ENCODE measurements at places on chromosomes 1 and 21. TPM values are rescaled to one million over a fixed set of nuclear protein-coding genes. Genes with fewer than 3 reads are reported as not detected.
A peak's percentile ranks its signal among the peaks of the same experiment; 100 is the strongest.

DNA sequence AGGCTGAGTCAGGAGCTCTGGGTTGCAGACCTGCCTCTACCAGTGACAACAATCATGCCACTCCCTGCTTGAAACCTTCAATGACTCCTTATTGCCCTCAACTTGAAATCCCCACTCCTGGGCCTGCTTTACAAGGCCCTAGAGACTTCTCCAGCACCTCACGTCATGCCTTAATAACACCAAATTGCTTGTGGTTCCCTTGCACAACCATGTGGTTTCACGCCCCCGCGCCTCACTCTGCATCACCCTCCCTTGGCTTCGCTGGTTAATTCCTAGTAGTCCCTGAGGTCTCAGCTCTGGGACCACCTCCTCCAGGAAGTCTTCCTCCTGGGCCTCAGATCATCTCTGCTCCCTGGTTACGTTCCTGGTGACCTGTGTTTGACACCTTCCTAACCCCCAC is 33.0 kb downstream of the EPHA2 start:
- peak; percentile 23 for DNase-seq

GRCh38 chr21:42997053-42997452 is 22.7 kb downstream of the PKNOX1 start:
- DNase-seq: no peak

- DNase-seq: no peak
These were observed 61.1 kb downstream of the XCL1 start for GRCh38 chr1:168637350-168637991.

- no peak for DNase-seq
These were observed 101.2 kb downstream of the NFIA start for GRCh38 chr1:61183471-61184039.

DNA sequence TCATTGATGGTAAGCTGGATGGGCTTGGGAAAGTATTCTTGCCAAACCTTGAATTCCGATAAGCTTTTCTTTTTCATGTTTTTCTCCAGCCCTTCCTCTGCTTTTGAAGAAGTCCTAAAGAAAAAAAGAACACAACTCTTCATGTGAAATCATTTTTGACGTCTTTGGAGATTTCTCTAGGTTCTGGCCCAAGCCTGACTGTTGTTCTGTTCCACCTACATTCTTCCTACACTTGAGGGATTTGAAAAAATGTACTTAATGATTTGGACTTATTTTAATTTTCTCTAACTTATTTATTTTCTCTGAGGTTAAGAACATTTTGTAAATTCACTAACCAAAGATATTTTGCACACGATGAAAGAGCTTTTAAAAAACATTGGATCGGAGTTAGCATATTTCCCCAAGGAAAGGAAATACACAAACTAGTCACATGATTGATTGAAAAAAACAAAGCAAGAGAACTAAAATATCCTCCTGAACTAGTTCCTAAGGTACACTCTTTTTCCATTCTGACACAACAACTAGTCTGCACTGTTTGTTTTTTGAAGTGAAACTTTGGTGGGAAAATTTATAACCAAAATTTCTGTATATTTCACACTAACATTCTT is 82.3 kb downstream of the LTN1 start:
- DNase-seq: no peak

DNA sequence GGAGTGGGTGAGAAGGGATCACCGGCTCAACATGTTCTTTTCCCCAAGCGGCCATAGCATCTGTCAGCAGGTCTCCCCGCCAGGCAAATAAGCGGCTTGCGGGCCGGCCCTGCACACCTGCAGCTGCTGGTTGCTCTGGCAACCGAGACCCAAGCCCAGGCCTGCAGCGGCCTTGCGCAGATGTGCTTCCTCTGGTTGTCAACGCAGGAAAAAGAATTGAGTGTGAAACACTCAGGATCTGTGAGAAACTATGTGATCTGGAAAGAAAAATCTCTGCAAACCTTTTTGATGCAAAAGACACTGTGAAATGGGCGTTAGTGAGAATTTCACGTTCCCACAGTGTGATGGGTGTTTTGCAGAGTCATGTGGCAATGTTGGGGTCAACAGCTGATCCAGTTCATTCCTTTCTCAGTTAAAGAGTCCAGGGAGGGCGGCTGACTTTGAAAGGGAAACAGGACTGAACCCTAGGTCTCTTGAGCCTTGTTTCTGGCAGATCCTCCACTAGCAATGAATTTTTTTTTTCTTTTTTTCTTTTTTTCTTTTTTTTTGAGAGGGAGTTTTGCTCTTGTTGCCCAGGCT is 28.4 kb downstream of the TOMM20 start:
- DNase-seq: peak; percentile 83

- no peak for DNase-seq
These were observed 163.1 kb upstream of the NRIP1 start for GRCh38 chr21:15227919-15228318.

GRCh38 chr1:110765640-110766335 is 91.0 kb upstream of the KCNA3 start:
- no peak for DNase-seq

DNA sequence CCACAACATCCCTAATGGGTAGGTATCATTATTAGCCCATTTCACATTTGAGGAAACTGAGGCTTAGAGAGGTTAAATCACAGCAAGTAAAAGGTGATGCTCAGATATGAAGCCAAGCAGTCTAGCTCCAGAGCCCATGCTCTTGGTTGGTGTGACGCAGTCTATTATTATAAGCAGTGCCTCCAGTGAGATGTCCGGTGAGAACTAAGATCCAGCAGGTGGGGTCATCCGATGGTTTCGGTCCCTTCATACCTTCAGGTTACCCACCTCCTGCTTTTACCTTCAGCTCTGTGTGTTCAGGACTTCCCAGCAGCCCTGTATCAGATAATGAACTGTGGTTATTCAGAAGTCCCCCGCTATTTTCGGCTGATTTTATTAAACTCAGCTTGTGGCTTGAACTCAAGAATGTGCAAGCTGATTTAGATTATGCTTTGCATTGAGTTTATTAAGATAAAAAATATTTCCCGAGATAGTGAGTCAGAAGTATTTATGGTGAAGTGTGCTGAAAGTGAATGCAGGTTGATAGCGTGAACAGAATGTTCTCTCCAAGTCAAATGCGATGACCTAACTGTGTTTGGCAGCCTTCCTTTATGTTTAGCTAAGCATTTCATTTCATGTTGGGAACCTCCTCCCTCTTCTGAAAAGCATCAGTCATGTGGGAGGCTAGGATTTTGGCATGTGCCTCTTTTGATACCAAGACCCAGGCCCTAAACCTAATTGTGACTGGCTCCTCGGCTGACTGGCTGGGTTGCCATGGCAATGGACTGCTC is 160.9 kb upstream of the UBE2U start:
- no peak for DNase-seq

Gene WDR77
- total RNA-seq: 70.9 TPM

Gene AZIN2
- 0.50 TPM for total RNA-seq

DNA sequence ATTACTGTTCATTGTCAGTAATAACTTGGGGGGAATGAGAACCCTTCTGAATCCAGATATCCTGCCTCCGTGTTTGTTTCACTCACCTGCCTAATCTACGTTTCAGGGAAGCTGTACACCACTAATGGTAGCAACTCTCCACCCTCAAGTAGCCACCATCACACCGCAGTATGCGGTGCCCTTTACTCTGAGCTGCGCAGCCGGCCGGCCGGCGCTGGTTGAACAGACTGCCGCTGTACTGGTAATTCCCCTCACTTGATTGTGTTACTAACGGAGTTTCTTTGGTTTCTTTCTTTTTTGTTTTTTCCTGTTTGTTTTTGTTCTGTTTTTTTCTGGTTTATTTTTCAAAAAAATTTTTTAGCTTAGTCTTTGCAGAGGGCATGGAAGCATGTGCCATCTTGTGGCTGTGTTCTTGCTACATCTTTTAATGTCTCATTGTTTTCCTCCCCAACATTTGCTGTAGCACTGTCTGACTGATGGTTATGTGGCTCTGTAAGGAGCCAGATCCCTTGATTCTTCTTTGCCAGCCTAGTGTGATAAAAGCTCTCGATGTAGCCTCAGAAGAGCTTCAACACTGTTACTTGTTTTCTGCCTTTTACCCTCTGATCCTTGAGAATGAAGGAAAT is 15.9 kb upstream of the OLFML3 start:
- DNase-seq: no peak

GRCh38 chr1:57976216-57976615 is 552.4 kb upstream of the DAB1 start:
- no peak for DNase-seq

Gene GBP7
- not detected for total RNA-seq

Gene FMO5
- 0.72 TPM for total RNA-seq

DNA sequence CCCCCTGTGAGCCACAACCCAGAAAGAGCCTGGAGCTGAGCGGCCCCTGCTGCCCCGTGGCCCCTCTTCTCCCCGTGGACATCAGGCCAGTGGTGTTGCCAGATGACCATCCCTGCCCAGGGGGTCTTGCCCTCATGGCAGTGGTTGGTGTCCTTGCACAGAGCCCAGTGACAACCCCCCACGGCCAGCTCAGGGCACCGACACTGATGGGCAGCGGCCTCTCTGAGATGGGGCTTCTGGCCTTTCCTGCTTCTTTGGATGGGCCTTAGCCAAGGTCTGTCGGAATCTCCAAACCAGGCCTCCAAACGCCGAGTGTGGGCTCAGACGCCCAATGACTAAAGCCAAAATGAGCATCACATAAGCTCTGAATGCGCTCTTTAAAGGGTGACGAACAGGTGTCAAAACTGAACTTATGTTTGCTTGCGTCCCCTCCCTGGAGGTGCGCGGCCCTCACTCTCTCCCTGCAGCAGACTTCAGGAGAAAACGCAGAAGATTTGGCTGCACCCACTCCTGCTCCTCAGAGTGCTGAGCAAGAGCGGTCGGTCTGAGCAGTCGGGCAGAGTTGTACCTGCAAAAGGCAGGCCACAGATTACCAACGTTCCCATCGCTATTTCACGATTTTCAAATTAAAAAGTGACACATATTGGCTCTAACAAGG is 41.9 kb downstream of the UBE2G2 start:
- peak; percentile 19 for DNase-seq

- DNase-seq: no peak
These were observed 431.9 kb downstream of the MATN1 start for GRCh38 chr1:30291526-30291925.

- peak; percentile 28 for DNase-seq
These were observed 718.3 kb upstream of the PTBP2 start for GRCh38 chr1:96002969-96003964.

DNA sequence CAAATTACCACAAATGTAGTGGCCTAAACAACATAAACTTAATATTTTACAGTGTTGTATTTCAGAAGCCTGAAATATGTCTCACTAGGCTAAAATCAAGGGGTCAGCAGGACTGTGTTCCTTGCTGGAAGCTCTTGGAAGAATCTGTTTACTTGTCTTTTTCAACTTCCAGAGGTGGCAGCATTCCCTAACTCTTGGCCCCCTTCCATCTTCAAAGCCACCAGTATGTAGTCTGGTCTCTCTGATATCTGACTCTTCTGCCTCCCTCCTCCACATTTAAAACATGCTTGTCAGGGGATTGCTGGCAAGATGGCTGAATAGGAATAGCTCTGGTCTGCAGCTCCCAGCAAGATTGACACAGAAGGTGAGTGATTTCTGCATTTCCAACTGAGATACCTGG is 567.5 kb downstream of the PLA2G4A start:
- DNase-seq: no peak

- no peak for DNase-seq
These were observed 646 bp downstream of the MAPKAPK2 start for GRCh38 chr1:206685334-206685768.

DNA sequence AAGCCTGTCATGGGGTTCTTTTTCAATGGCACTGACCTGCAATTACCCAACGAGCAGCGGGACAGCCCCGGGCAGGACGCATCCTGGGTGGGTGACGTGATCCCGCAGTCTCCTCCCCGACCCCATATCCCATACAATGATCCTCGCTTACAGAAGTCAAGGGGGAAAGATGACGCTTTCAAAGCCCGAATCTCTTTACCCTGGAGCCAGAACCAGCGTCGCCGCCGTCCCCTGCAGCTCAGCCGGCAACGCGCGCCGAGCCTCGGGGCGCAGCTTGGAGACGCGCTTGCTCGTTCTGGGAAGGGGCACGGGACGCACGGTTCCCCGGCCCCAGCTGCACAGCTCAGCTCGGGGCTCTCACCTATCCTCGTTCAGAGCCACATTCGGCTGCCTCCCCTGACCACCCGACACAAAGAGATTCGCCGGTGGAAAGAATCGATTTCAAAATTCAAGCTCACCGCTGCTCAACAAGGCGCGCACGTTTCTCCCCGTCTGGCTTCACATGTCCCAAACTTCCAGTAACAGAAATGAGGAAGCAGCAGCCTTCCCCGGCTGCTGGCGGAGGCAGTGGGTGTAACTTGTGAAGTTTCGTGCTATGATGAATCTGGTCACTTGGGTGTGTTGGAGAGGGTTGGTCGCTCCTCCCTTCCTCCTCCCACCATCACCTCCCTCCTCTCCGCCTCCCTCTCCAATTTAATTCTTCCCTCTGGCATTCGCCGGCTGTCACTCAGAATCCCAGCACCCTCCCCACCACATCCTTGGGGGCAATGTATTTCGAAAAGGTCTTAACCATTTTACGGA is at the start of gene TIAM1:
Gene TIAM1 (minus strand): TSS at position 582 of the 801 bp plus-strand sequence. CDS start 77,289 bp downstream, outside the sequence.
- DNase-seq: peak; percentile 74

GRCh38 chr1:198212675-198213074 is 55.9 kb downstream of the NEK7 start:
- DNase-seq: no peak

Gene OR6K3
- total RNA-seq: not detected

GRCh38 chr1:192161976-192162375 is 3.7 kb downstream of the RGS18 start:
- no peak for DNase-seq

Gene GLMN
- total RNA-seq: 23.6 TPM

- DNase-seq: no peak
These were observed 7.6 kb downstream of the MTF1 start for GRCh38 chr1:37851782-37852210.

- no peak for DNase-seq
These were observed 51.8 kb downstream of the POU2F1 start for GRCh38 chr1:167272369-167272957.

DNA sequence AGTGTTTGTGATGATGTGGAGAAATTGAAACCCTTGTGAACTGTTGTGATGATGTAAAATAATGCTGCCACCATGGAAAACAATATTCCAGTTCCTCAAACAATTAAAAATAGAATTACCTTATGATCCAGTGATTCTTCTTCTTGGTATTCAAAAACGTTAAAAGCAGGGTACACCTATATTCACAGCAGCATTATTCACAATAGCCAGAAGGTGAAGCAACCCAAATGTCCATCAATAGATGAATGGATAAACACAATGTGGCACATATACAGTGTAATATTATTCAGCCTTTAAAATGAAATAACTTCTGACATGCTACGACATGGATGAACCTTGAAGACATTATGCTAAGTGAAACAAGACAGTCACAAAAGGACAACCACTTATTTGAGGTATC is 59.2 kb downstream of the LYPLAL1 start:
- no peak for DNase-seq

GRCh38 chr1:184892116-184892515 is 82.2 kb downstream of the NIBAN1 start:
- no peak for DNase-seq

Gene RNU1-2
- 2,051 TPM for total RNA-seq

Gene CACNA1S
- total RNA-seq: 0.04 TPM

Gene LAX1
- not detected for total RNA-seq

GRCh38 chr1:91697416-91697815 is 188.5 kb downstream of the TGFBR3 start:
- no peak for DNase-seq

- DNase-seq: no peak
These were observed 45.2 kb upstream of the HAO2 start for GRCh38 chr1:119323216-119323982.

Data from H9 (cell line).